Natural killer cell treated with Interleukin-12 subunit alpha and Interleukin-12 subunit beta and Interleukin-15 and Interleukin-18, amount 100 ng/mL, for 72 hours (primary cell): ENCODE measurements at places on chromosomes 11 and 22. TPM values are rescaled to one million over a fixed set of nuclear protein-coding genes. Genes with fewer than 3 reads are reported as not detected.

GRCh38 chr22:17954860-17955587 is 69.3 kb downstream of the MICAL3 start:
- DNase-seq: no peak

DNA sequence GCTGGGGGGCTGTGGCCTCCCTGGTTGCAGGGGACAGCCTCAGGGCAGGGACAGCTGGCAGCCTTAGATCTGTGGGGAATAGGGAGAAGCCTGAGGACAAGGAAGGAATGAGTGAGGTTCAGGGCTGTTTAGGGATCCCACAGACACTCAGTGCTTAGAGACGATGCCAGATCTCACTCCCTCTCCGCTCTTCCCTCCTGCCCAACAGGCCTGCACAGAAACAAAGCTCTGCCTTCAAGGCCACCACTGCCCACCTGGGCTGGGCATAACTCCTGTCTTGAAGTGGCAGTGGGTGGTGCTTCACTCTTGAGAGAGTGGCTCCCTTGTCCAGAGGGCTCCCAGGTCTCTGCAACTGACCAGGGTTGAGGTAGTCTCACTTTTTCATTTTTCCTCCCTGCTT is 13.1 kb upstream of the CENATAC start:
- no peak for DNase-seq

DNA sequence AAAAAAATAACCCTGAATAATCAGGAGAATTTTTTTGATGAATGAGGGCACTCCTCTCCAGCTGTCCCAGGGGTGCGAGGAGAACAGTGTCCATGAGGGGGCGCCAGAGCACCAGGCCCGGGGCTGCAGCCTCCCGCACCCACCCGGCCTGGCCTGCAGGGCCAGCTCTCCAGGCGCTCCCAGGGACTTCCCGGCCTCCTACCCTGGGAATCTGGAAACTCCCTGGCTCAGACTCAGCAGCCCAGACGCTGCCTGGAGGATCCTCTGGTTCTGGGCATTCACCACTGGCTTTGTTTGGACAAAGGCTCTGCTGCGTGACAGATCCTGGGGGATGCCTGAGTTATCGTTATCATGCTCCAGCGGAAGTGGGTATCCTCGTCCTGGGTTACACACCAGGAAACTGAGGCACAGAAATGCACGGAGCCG is 31.0 kb downstream of the MCM5 start:
- no peak for DNase-seq

GRCh38 chr11:12032968-12033367 is 24.5 kb upstream of the DKK3 start:
- DNase-seq: no peak

GRCh38 chr11:86818462-86819192 is 18.3 kb downstream of the PRSS23 start:
- no peak for DNase-seq

- no peak for DNase-seq
These were observed 95.2 kb upstream of the TP53I11 start for GRCh38 chr11:45045683-45046471.

DNA sequence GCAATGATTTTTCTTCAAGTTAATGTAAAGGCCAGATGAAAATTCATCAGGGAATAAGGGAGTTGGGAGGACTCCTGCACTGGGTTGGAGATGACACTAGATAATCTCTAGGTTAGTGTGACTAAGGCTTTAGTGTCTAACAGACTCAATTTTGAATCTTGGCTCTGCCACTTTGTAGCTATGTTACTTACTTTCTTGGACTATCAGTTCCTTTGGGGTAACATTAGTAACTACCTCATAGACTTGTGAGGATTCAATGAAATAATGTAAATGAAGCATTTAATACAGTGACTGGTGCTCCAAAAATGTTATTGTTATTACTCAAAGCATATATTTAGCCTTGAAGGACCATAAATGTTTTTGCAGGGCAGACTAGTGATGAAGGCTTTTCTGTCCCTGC is 9.6 kb upstream of the CCDC89 start:
- no peak for DNase-seq

DNA sequence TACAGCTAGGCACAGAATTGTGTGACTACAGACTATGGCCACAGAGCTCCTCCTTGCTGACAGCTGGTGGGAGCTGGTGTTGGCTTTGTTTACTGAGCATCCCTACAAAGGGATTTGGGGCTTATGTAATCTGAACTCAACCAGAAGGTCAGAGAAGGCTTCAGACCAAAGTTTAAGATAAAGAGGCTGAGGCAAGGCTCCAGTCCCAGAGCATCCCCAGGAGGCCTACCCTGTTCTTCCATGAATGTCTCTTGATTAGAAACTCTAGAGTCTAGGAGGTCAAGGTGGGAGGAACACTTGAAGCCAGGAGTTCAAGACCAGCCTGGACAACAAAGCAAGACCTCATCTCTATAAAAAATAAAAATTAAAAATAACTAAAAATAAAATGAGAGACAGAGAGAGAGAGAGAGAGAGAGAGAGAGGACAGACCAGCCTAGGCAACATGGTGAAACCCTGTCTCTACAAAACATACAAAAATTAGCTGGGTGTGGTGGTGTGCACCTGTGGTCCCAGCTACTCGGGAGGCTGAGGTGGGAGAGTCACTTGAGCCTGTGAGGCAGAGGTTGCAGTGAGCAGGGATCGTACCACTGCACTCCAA is 125.5 kb upstream of the SERPIND1 start:
- DNase-seq: no peak

DNA sequence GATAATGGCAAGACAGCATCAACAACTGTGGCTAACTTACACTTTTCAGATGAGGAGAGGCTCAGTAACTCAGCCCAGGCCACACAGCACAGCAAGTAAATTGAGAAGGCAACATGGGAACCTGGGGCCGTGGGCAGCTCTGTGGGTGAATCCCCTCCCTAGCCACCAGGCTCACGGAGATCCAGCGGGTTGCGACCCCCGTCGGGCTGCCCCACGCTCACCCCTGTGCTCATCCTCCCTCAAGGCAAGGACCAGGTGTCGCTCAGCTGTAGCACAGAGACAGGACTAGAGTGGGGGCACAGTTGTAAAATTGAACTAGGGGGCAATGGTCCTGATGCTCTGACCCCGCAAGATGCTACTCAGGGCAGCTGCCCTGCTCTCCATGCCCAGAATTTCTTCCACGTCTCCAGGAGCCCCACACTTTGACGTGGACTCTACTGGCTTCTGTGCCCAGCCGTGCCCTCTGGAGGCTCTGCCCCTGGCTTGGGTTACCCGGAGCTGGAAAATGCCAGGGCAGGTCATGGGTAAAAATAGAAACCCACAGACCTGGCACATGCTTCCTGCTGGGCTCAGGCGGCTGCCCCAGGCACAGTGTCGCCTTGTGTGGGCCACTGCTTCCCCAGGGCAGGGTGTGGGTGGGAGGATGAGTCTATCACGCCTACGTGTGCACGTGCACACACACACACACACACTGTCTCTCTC is 9.0 kb downstream of the TUBA8 start:
- no peak for DNase-seq

- no peak for DNase-seq
These were observed 426.1 kb upstream of the CADM1 start for GRCh38 chr11:115930291-115930690.

GRCh38 chr11:68438658-68439259 is 21.8 kb upstream of the PPP6R3 start:
- no peak for DNase-seq

GRCh38 chr22:26804911-26805539 is 147.6 kb downstream of the MIAT start:
- DNase-seq: no peak

GRCh38 chr11:77821349-77821851 is 456 bp downstream of the AAMDC start:
- DNase-seq: no peak

- no peak for DNase-seq
These were observed 51.3 kb downstream of the FBLN1 start for GRCh38 chr22:45554040-45554406.

DNA sequence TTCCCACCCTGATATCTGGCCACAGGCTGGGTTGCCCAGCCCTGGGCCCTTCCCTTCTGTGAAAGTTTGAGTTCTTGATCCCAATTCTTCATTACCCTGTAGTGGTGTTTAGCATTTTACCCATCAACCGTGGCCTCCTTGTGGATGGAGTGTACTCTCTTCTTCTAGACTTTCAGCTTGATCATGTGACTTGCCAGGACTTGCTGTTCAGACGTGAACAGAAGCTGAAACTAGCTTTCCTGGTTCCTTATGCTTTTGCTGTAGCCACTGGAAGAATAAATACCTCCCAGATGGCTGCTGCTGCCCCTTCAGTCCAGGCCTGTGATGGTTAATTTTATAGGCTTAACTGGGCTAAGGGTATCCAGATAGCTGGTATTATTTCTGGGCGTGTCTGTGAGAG is 32.7 kb upstream of the DAGLA start:
- no peak for DNase-seq

DNA sequence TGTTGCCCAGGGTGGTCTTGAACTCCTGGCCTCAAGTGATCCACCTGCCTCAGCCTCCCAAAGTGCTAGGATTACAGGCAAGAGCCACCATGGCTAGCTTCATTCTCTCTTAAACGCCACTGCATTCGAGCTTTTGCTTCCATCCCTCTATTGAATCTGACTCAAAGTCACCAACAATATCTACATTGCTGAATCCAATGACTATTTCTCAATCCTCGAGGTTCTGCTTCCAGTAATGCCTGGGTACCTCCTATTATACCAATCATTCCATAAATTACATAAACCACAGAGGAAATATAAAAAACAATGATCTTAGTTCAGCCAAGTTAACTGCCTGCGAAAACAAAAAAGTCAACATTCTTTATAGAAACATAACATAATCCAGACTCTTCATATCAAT is 11.9 kb upstream of the NXF1 start:
- no peak for DNase-seq

DNA sequence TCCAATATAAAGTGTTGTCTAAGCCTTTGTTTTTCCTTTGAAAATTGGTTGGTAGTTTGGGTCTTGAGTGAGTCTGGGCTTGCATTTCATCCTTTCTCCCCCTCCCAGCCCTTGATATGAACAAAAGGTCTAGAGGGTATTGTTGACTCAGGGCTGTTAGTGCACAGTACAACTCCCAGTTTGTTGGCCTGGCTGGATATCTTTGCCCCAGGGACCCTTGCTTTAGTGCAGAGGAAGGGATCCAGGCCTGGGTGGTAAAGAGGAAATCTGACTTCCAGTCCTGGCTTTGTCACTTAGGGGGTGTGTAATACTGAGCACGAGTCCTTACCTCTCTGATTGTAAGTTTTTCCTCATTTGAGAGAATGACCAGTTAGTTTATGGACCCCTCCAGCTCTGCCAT is 330.4 kb downstream of the TMEM135 start:
- DNase-seq: no peak

MMP8 gene
- not detected for total RNA-seq

TM7SF2 gene
- 30.7 TPM for total RNA-seq

RRP7A gene
- total RNA-seq: 81.8 TPM

PAMR1 gene
- total RNA-seq: not detected

TPP1 gene
- 92.4 TPM for total RNA-seq
